AG04449 (cell line): ENCODE measurements at places on chromosomes 7 and 10.

GRCh38 chr10:22550732-22551131 is 163.6 kb downstream of the PIP4K2A start:
- no peak for DNase-seq

DNA sequence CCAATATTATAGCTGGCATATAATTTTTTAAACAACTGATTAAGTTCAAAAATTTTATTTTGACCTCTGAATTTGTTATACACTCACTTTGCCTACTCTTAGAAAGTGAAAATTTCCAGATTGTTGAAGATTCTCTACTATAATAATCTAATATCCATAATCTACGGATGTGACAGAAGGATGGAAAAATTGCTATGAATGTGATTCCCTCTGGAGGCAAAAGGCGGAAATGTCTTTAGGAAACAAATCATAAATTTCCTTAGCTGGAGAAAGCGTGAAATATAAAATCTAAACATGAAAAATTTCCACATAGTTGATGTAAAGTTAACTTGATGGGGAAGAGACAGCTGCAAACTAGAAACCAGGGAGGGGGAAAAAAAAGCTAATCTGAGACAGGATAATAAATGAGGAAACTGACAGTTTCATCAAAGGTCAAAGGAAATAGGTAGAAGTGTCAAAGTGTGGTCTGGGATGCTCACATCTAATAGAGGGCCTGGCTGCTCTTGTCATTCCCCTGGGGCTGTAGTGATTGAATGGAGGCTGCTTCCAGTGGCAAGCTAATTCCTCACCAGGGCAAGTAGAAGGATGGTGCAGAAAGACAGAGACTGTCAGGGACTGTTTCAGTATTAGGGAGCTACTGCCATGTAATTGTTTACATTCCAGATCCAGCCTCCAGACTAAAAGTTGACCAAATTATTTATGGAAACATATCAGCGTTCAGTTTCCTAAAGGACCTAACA is 264.5 kb downstream of the SDHAF3 start:
- DNase-seq = no peak

- DNase-seq = no peak
Observed at GRCh38 chr7:116834815-116835504, 27.4 kb upstream of the CAPZA2 start.

GRCh38 chr10:16509996-16510395 is 11.7 kb downstream of the C1QL3 start:
- no peak for DNase-seq

GRCh38 chr10:59177031-59177797 is 771 bp downstream of the PHYHIPL start:
- DNase-seq = peak; percentile 21

DNA sequence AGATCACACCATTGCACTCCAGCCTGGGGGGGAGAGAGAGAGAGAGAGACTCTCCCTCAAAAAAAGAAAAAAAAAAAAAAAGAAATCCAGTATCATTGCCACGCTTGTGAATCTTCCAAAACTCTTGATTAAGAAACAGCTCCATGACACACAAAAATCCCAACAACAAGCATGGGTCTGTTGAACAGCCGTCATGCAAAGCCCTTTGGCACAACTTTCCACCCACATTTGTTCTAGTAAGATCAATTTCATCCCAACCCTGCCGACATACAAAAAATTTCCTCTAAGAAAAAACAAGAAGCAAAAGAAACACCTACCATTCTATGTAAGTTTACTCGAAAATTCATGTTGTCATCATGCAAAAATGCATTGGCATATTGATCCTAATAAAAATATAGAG is 62.8 kb downstream of the ARMH3 start:
- no peak for DNase-seq

- no peak for DNase-seq
Observed at GRCh38 chr7:138478499-138478908, 18.4 kb downstream of the TRIM24 start.

- no peak for DNase-seq
Observed at GRCh38 chr10:635088-635861, 54.2 kb downstream of the DIP2C start.

DNA sequence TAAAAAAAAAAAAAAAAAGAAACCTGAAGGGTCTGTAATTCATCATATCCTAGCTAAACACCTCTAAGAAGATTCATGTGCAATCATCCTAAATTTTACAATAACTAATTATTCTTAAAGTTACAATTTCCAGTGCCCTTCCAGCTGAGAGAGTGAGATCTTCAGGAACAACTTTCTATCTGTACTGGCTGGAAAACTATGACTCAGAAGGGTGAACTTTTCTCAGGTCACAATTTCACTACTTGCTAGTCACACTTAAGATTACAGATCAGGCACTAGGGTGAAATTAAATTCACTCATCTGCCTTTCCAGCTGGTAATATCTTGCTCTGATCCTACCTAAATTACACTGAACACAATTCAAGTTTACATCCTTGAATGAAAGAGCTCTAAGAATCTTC is 158.8 kb downstream of the ANK3 start:
- peak; percentile 24 for DNase-seq

- no peak for DNase-seq
Observed at GRCh38 chr10:67794909-67795460, 43.0 kb downstream of the DNAJC12 start.

- no peak for DNase-seq
Observed at GRCh38 chr10:48776528-48776927, 91.9 kb downstream of the WDFY4 start.

DNA sequence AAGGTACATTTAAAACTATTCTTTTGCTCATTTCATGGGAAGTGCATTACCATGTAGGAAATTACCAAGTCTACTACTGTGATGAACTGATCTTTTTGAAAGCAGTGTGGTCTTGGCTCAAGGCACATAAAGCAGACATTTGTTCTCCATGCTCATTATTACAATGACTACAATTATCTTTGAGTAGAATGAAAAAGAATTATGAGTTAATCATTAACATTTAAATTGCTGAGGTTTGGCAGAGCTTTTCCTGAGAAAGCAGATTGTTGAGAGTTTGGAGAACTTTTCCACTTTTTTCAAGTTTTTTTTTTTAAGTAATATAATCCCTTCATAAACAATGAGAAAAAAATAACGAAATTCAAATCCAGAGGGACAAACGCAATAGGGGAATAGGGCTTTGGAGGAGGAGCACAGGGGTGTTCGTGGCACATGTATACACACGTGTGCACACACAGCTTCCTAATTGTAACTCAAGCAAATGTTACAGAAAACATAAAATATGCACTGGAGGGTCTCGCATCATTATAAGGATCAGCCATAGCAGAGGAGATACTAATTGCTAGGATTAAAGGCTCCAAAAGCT is 8.9 kb upstream of the CUBN start:
- no peak for DNase-seq
